ENCODE measurements at places on chromosomes 1 and 21. TPM values are rescaled to one million over a fixed set of nuclear protein-coding genes. Genes with fewer than 3 reads are reported as not detected.

Gene KRTAP10-9
- not detected for total RNA-seq

Gene TEDDM1
- total RNA-seq: not detected

Gene ACTN2
- total RNA-seq: 1.5 TPM

Gene CLCA4
- not detected for total RNA-seq

DNA sequence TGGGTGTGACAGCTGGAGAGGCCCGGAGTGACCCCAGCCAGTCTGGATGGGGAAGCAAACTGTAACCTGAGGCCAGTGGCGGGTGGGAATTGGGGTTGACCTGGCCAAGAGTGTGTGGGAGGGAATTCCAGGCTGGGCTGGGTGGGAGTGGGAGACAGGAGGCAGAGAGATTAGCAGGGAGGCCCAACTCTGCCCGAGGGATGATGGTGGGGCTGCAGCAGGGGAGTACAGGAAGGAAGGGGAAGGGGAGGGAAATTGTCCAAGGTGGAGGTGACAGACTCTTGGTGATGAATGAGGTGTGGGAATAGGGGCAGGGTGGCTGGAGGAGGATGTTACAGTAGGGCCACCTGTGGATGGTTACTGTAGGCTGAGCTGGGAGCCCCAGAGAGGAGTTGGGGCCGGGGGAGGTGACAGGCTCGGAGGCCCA, 40.4 kb downstream of the HUNK start:
- DNase-seq: no peak

GRCh38 chr1:77876884-77877283, 11.5 kb upstream of the NEXN start:
- DNase-seq: no peak

DNA sequence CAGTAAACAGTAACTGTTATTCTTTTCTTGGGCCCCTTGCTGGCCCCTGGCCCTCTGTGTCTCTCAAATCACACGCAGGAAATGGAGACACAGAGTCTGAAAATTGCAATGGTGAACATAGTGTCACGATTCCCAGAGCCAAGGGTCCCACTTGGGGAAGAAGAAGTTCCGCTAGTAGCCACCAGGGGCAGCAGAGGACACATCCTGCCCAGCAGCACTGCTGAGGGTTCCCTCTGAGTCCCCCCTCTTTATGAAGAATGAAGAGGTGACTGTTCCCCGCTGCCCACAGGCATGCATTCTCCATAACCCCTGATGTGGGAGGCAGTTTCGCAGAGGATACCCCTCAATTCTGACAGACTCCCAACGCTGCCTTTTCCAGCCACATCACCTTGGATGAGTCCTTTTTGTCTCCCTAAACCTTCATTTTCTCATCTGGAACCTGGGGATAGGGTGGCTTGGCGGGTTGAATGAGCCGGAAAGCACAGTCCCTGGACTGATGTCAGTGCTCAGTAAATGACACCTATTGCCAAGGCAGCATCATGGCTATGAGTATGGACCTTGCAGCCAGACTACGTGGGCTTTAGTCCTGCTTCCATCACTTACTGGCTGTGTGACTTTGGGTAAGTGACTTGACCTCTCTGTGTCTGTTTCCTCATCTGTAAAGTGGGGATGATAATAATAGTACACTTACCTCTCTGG, 238.0 kb upstream of the TMEM51 start:
- DNase-seq: no peak

DNA sequence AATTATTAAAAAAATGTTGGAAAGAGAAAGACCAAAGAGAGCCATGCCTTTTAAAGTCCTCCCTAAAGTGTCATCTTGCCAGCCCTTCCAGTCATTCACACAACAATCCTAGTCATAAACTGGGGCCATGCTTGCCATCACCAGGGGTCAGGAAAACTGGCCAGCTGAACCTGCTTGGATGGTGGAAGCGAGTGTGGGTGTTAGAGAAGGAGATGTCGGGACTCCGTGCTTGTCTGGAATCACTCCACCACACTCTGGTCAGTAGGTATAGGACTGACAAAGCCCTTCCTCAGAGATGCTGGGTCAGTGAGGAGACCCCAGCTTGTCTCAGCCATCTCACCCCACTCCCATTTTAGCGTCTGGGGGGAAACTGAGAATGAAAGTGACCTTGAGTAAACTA, 3.3 kb upstream of the HAPLN2 start:
- no peak for DNase-seq

GRCh38 chr1:165369255-165369848, 12.8 kb upstream of the LMX1A start:
- DNase-seq: no peak

DNA sequence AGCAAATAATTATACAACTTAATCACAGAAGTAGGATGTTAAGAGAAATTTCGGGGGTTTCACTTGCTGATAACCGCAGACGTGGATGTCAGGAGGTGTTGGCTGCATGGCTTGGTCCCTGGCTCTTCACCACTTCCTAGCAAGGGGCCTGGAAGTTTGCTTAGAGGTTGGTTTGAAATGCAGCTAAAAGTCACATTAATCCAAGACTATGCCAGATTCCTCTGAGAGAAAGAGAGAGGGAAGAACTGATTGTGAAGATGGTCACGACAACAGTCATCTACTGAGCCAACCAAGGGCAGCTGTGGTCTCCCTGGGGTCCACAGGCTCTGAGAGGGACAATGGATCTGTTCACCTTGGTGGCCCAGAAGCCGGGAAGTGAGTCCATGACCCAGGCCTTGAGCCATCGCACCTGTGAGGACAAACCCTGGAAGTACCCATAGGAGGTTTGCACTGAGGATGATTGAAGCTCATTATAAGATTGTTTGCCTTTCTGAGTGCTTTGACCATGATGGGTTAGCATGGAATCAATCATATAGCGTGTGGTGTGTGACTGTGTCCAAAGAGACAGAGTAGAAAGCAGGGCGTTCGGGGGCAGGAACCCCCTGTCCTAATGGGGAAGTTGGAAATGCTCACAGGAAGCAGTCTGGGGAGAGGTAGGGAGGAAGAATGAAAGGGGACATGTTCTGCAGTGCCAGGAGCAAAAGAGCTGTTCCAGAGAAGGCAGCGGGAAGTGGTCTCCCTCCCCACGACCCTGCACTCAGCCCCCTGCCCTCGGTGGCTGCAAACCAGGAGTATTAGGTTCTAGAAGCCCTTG, 47.1 kb downstream of the UMODL1 start:
- DNase-seq: no peak
